ENCODE measurements at places on chromosomes 4 and X.

- no peak for DNase-seq
Observed at GRCh38 chr4:6506616-6507140, 34.3 kb upstream of the PPP2R2C start.

DNA sequence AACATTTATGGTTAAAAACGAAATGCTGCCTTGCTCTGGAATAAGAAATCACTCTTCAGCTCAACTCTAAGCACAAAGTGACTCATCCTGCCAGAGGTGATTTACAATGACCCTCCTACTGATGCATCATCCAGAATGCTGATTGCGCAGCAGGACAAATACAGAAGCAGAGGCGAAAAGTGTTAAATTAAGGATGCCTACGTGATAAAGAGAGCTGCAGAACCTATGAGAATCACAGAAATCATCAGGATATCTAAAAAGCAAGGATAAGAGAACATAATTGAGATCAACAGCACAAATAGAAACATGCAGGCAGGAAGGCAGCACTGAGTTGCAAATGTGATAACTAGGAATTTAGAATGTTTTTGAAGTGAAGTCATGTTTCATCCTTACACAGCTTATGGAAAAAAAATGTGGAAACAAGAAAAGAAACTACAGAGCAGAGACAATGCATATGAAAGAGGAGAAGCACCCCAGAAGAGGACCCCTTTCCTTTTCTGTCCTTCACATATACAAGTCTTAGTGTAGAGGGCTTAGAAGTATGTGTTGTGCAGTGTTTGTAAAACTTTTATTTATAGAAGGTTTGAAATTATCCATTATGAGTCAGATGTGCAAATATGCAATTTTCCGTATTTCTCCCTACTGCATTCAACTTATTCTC is 188.4 kb downstream of the SLC7A11 start:
- no peak for DNase-seq

- DNase-seq, result no peak
Observed at GRCh38 chrX:102930990-102931756, 5.9 kb upstream of the RAB40AL start.

GRCh38 chr4:145938618-145939440 is at the start of gene ZNF827:
Gene ZNF827 (minus strand): TSS chr4:145938823. CDS start chr4:145938407, 416 bp downstream.
- peak; percentile 66 for DNase-seq

GRCh38 chrX:9663216-9663615 is 102.4 kb downstream of the GPR143 start:
- DNase-seq, result no peak

- no peak for DNase-seq
Observed at GRCh38 chr4:101439926-101440325, 92.6 kb upstream of the PPP3CA start.

DNA sequence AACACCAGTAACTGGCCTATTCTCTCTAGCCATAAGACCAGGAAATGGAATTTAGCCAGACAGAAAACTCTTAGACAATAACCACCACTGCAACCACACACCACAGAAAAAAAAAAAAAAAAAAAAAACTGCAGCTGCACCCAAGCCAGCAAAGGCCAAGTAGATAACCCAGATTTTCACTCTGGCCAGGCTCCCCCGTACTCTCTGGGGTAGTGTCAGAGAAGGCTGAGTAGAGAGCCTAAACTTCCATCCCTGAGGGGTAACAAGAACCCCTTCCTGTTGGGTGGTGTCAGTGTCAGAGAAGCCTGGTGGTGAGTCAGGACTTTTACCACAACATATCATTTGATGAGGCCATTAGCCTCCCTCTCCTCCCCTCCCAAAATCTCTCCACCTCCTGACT is 5.6 kb upstream of the DLG3 start:
- DNase-seq, result no peak

GRCh38 chr4:167897116-167897515 is 195.2 kb upstream of the ANXA10 start:
- DNase-seq, result no peak
